ENCODE measurements at places on chromosomes 4 and X.

DNA sequence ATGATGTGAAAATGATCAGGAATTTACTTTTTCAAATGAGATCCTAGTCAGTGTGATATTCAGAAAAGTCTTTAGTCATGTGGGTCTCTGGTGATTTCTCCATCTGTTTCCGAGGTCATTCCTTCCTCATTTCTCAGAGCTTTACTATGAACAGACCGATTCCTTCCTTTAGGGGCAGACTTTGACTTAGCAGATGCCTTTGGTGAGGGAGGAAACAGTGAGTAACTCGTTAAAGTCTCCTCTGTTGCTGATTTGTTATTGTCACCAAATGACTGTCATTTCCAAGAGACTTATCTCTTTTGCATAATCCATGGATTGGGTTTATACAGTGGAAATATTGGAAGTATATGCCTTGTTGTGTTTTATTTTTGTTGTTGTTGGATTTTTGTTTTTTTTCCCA, 76.2 kb upstream of the CD99 start:
- no peak for DNase-seq

GRCh38 chr4:80252427-80252826, 14.0 kb upstream of the FGF5 start:
- DNase-seq = no peak

GRCh38 chr4:185424905-185425646, 688 bp downstream of the UFSP2 start:
- no peak for DNase-seq

DNA sequence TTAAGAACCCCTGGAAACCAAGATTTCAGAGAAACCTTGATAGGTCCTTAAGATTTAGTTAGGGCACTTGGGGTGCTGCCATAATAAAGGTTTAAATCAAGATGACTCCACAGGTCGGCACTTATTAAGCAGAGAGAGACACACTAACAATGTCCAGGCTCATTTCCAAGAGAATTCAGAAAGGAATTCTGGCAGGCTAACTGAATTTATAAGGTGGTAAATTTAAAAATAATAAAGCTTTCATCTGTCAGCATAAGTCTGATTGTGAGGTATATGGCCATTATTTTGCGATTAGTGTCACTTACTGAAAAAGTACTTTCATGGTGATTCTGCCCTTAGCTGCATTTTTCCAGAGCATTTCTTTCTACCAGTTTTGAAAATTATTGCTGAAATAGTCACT, 472.7 kb downstream of the ARAP2 start:
- DNase-seq = no peak

DNA sequence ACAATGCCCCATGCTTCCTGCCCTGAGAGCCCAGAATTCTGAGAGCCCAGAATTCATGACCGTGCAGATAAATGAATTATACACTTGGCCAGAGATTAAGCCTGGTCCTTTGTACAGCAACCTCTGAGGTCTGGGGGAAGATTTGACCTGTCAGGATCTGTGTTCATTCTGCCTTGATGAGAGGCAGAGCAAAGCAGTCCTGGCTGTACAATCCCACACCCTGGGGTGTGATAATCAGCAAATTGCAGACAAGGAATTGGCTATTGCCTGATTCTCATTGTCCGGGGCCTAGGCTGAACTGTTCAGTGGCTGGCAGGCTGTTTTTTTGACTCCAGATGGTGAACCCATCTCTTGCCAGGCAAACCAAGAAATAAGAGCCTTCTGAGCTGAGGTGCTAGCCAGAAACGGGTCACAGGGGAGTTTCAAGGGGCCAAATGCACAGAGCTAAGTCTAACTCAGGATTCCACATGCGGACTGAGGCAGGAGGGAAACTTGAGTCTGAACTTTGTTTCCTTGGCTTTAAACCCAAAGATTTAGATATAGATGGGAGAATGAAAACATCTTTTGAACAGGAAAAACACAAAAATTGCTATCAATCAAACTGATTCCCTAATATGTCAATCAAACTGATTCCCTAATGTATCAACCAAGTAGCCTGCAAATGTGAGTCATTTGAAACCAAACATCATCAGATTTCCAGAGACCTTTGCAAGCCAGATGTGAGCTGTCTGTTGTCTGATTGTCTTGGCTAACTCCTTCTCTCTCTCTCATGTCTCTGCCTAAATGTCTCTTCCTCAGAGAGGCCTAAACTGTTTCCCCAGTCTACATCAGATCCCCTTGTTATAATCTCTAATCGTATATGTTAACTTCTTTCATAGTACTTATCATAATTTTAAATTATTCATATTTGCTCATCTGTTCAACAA, 159.3 kb downstream of the ATG4A start:
- no peak for DNase-seq

DNA sequence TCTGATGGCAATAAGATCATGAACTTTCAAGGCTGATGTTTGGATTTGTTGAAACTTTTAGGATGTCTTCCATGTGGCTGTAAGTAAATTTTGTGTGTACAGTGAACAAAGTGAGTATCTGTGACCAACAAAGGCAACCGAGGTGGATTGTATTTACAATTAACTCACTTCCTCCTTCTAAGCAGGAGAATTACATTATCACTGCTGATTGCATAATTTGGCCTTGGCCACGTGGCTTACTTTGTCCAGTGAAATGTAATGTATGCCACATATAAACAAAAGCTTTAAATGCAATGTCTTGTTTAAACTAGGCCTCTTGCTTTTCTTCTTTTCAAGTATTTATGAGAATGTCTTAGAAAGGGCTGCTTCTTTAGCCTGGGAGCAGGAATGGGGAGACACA, 66.3 kb upstream of the MAD2L1 start:
- DNase-seq = no peak

DNA sequence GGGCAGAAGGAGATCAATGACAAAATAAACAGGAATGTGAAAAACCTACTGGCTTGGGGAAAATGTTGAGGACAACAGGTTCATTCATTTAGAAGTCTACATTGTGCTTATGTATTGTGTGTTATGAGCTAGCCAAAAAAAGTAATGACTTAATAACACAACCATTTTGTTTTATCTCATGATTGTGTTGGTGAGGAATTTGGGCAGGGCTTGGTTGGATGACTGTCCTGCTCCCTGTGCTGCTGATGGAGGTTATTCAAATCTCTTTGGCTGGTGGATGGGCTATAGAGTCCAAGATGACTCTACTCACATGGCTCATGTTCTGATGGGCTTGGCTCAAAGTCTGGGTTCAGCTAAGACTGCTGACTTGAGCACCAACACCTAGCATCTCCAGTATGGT, 116.3 kb downstream of the HS3ST1 start:
- no peak for DNase-seq

DNA sequence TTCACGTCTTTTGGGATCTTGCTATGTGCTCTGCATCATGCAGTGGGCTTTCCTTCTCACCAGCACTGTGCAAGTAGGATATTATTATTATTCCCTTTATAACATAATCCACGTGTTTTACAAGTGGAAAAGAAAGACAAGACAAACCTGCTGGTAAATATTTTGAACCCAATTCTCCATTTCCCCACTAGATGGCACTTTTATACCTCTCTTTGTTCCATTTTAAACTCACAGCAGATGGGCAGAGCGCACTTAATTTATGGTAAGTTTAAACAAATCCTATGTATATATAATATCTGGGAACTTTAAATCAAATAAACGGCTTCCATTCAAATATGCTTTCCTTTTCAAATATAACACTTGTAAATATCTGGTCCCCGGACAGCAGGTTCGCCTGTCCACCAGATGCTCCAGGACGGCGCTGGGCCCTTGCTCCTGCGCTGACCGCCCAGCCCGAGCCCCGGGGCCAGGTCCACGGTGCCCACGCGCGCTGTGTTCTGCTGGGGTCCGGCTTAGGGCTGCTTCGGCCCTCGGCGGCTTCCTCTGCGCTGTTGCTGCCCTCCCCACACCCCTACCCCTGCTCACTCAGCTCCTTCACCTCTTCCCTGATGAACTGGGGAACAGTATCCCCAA, 31.1 kb downstream of the F11 start:
- DNase-seq = no peak

Measured in stimulated activated CD8-positive, alpha-beta memory T cell treated with anti-CD3 and anti-CD28 coated beads, Interleukin-4, amount 100 ng/mL, for 48 hours (primary cell).